ENCODE measurements at places on chromosomes 1 and 21. TPM values are rescaled to one million over a fixed set of nuclear protein-coding genes. Genes with fewer than 3 reads are reported as not detected.

Gene SLC35F3
- total RNA-seq = not detected

Gene FCGR3A
- total RNA-seq = 31.4 TPM

Gene ITGB2
- total RNA-seq = 36.7 TPM

Gene OR14I1
- total RNA-seq = not detected

Gene TNFRSF9
- total RNA-seq = not detected

Gene ADGRL2
- 42.2 TPM for total RNA-seq

Gene FYB2
- total RNA-seq = 14.0 TPM

Gene OR2L5
- total RNA-seq = not detected

Gene PTGS2
- total RNA-seq = 0.32 TPM

Gene NES
- 131 TPM for total RNA-seq

Gene ADORA1
- 19.0 TPM for total RNA-seq

Gene CNR2
- total RNA-seq = not detected

Gene HORMAD1
- total RNA-seq = not detected

Gene PTTG1IP
- 160 TPM for total RNA-seq

Gene TRIM46
- 0.16 TPM for total RNA-seq

Gene TRIM58
- total RNA-seq = 0.27 TPM

Gene MRPS15
- 114 TPM for total RNA-seq

Gene SLC44A3
- 6.5 TPM for total RNA-seq

Gene SRGAP2
- 20.7 TPM for total RNA-seq

DNA sequence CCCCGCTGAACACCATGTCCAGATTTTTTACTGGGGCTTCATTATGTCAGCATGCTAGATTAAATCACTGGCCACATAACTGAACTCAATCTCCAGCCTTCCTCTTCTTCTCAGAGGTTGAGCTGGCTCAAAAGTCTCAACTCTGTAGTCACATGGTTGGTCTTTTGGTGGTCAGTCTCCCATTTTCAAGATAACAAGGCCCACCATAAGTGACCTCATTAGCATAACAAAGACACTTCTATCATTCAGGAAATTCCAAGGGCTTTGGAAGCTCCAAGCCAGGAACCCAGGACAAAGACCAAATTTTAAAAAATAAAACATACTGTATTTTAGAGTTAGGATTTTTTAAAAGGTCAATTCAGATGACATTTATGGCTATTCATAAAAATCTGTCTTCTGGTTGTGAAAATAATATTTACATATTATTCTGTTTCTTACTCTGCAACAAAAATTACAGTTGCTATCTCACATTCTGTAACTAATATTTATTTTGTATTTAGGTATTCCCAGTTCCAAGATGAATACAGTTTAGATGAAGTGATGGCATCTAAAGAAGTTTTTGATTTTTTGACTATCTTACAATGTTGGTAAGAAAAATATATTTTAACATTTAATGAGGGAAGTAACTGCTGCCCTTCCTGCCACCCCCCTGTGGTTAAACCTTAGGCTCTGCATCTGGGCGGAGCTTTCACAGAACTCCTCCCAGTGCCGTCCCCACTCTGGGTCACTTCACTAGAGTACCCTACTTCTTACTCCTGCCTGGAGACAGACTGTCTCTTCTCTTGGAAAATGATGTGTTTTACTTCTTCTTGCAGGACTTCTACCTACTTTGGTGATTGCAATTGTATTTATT, 49.3 kb downstream of the SCP2 start:
- no peak for DNase-seq

GRCh38 chr1:198671136-198671535, 32.3 kb downstream of the PTPRC start:
- DNase-seq = no peak

DNA sequence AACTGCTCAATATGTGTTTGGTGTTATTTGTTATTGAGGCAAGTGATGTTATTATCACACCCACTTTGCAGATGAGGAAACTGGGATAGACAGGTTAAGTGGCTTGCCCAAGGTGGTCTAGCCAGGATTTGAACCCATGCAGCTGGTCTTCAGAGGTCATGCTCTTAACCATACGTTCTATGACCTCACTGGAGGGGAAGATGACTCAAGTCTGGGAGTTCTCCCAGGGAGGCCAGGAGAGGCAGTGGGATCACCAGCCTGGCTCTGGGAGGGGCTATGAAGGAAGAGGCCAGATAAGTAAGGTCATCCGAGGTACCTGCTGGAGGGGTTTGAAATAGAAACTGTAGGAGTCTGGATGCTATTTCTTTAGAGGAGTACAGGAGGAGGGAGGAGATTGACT, 95.3 kb downstream of the NAV1 start:
- no peak for DNase-seq

- DNase-seq = no peak
These were observed 132.8 kb downstream of the PGBD5 start for GRCh38 chr1:230293390-230293700.

- DNase-seq = no peak
These were observed 50.3 kb upstream of the DPH5 start for GRCh38 chr1:101075926-101076325.

GRCh38 chr1:54548389-54549044, 489 bp downstream of the ACOT11 start:
- no peak for DNase-seq

GRCh38 chr1:175935566-175936115, 192.2 kb upstream of the TNR start:
- no peak for DNase-seq

- no peak for DNase-seq
These were observed 17.7 kb upstream of the S100A7 start for GRCh38 chr1:153478047-153478691.

- no peak for DNase-seq
These were observed 307.7 kb downstream of the USP25 start for GRCh38 chr21:16037421-16037955.

DNA sequence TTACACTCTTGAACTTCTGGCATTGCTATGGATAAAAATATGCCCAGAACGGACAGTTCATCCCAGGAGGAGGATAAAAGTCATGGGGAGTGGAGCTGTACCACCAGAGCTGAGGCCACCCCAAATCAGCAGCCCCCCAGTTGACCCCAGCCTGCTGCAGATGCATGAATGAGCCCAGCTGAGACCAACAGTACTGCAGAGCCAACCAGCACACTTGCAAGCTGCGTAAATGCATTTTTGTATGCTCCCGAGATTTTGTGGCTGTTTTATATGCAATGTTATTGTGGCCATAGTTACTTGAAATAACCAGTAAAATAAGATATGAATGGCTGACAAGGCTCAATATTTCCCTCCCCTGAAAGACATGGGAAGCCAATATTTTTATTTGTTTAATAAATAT, 264.6 kb downstream of the DUSP10 start:
- DNase-seq = no peak

GRCh38 chr1:184557423-184558347, 170.9 kb downstream of the C1orf21 start:
- DNase-seq = no peak

DNA sequence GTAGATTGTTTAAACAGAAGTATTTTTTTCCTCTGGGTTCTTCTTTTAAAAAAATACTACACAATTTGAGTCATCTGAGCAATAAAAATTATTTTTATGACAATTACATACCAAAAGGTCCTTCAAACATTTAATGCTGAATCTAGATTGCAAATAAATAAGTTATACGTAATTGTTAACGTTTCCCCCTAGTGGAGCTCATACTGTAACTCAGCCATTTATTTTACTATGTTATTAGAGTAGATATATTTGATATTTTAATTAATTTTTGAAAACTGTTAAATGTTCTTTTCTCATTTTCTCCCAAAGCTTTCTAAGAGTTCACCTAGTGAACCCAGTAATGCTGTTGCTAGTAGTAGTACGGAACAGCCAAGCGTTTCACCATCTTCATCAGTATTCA, 33.5 kb downstream of the ZMYM1 start:
- no peak for DNase-seq

- no peak for DNase-seq
These were observed 181.3 kb downstream of the ATP6V1G3 start for GRCh38 chr1:198359024-198359653.

GRCh38 chr1:159229260-159229885, 24.7 kb downstream of the ACKR1 start:
- no peak for DNase-seq

- DNase-seq = no peak
These were observed 25.5 kb downstream of the ADAMTS5 start for GRCh38 chr21:26941421-26941820.

DNA sequence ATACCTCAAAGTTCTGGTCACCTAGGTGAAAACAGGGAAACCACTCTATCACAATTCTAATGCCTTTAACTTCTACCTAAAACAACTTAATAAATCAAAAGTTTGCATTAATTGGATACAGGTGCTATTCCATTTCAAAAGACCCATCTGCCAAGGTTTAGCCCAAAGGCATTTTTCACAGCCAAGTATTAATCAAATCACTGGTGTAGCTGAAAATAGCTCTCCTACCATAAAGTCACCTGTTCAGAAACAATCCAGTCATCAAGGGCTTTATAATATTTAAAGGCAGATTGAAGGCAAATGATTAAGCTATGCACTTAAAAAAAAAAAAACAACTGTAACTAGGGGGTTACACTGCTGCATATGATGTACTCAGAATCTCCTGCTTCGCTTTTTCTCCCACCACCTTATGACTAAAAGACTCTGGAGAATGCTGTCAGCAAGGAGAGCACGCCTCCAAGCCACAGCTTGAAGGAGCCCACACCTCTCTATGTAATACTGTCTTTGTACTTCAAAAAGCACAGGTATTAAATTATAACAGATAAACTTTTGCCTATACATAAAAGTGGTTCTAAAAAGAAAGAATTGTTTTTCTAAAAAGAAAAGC, 20.5 kb downstream of the KIAA0319L start:
- DNase-seq = no peak

DNA sequence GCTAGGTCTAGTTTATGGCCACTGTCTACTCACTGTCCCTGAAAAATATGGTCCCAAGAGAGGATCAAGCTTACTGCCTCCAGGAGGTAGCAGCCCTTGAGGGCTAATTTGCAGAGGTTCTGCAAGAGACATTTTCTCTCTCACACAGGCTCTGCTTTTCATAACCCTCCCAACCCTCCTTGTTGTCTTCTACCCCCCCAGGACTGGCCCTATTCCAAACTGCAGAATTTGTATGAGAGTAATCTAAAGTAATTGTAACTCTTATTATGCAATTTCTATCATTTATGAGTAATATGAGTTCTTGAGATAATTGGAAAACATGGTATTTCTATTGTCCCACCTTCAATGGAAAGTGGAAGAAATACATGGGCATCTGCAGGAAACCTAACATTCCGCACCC, 70.4 kb upstream of the CD55 start:
- DNase-seq = no peak

DNA sequence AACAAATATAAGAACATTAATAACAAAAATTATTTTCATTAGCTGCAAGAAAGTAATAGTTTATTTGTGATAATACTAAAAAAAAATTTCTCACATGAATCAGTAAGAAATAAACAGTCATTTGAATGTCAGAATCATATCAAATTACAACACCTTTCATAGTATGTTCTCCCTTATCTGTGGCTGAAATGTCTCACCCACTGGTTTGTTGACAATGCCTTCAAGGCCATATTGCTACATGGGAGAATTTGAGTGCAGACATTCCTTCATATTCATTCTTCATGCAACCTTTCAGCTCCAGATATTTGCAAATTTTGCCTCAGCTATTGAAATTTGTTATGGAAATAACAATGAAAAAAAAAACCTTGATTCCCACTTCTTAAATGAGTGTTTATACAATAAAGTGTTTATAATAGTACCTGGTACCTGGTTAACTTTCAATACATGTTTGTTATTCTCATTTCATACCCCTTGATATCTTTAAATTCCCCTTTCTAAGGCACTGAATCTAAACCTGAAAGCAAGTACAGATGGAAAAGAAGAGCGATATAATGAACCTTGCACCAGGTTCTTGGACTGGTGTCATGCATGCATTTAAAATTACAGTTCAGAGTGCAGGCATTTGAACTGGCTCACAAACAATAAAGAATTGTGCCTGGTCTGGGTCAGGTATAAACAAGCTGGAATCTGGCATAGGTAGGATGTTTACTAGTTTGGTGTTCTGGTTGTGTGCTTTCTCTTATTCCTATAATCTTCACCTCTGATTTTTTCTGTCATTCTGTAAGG, 242.2 kb upstream of the ADGRL2 start:
- DNase-seq = no peak

GRCh38 chr1:245704765-245705164, 550.0 kb downstream of the KIF26B start:
- DNase-seq = no peak

- DNase-seq = peak; percentile 58
These were observed 28.0 kb downstream of the RRP1 start for GRCh38 chr21:43817157-43818086.

DNA sequence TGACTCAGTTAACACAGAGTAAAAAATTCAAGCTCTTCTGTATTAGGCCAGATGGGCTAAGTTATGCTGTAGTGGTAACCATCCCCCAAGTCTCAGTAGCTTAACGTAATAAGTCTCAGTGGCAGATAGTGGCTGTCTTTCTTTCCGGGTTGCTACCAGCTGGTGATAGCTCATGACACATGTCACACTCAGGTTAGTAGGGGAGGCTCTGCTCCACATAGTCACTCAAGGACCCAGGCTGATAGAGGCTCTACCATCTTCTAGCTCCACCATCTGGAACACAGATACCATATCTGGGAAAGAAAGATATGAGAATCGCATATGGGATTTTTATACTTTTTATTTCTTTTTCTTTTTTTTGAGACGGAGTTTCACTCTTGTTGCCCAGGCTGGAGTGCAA, 16.2 kb upstream of the MEF2D start:
- no peak for DNase-seq

- peak; percentile 72 for DNase-seq
These were observed at the start of gene NAV1 for GRCh38 chr1:201538612-201539551. TSS of gene NAV1 (plus strand) at chr1:201539127. CDS start at chr1:201622885, 83,758 bp downstream.

GRCh38 chr1:54649130-54649898, 7.7 kb downstream of the MROH7 start:
- no peak for DNase-seq
